ENCODE measurements at places on chromosomes 2 and 18.

GRCh38 chr2:20667531-20668401 is 822 bp downstream of the GDF7 start:
- no peak for ATAC-seq

DNA sequence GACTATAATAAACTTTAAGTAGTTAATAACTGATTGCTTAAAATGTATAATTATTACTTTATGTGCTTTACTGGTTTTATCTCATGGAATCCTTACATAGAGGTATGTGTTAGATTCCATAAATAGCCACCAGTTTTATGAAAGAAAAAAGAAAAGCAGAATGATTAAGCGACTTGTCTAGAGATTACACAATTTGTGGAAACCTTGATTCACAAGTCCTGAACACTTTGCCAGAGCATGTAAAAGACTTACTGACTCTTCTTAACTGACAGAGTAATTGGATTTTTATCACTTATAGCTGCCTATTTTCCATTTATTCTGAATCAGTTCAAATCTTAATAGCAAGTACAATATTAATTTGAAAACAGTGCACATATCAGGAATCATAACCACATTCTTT is 448.7 kb upstream of the NETO1 start:
- no peak for ATAC-seq

- ATAC-seq = no peak
These were observed 207.5 kb upstream of the FBXO11 start for GRCh38 chr2:48113767-48114166.

DNA sequence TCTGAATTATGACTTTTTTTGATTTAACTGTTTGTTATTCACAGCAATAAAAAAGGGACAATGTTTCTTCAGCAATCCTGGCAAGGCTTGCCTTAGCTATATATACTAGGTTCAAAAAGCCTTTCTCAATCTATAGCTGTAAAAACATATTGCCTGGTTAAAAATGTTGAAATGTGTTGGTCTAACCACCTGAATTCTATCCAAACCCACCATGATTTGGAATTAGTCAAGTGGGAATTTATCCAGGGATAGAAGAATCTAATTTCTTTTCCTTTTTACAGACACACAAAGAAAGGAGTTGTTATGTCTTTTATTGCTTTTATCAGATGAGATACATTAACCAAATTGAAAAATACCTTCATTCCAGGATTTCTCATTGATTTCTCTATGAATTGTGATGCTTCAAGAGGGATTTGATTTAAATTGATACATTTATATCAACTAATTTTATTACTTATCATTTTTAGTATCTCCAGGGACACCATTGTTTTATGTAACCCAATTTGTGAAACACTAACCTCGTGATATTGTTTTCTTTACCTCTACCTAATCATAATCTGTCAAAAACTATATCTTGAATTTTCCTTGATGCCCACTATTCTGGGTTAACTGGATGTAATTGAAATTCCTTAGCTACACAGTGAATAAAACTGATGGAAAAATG is 88.1 kb downstream of the LRP1B start:
- no peak for ATAC-seq

- ATAC-seq = no peak
These were observed 305.7 kb upstream of the PKDCC start for GRCh38 chr2:41741951-41742595.

- no peak for ATAC-seq
These were observed 397.1 kb downstream of the TSN start for GRCh38 chr2:122152571-122152970.

GRCh38 chr2:238985041-238985729 is 137.3 kb downstream of the TWIST2 start:
- no peak for ATAC-seq

GRCh38 chr18:76938619-76939018 is 116.3 kb downstream of the ZNF236 start:
- ATAC-seq = no peak

- peak; percentile 13 for ATAC-seq
These were observed 208.1 kb downstream of the VAPA start for GRCh38 chr18:10121786-10122515.

DNA sequence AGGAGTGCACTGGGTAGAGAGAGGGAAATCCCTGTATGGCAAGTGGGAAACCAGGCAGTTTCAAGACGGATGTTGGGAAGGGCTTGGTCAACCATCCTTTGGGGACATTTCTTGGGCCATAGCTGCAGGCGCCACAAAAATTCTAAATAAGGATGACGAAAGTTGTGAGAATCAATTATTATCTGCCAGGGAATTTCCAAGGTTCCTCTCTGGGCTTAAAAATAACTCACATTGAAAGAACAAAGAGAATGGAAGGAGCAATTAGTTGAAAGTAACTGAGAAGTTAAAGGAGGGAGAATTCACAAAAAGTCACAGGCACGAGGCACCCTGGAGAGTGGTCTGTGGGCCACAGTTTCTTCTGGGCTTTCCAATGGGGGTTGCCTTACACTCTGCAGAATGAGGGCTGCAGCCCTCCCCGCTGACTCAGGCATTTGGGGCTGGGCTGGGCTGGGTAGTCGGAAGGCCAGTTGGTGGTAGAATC is 195.7 kb downstream of the SMAD7 start:
- ATAC-seq = no peak

DNA sequence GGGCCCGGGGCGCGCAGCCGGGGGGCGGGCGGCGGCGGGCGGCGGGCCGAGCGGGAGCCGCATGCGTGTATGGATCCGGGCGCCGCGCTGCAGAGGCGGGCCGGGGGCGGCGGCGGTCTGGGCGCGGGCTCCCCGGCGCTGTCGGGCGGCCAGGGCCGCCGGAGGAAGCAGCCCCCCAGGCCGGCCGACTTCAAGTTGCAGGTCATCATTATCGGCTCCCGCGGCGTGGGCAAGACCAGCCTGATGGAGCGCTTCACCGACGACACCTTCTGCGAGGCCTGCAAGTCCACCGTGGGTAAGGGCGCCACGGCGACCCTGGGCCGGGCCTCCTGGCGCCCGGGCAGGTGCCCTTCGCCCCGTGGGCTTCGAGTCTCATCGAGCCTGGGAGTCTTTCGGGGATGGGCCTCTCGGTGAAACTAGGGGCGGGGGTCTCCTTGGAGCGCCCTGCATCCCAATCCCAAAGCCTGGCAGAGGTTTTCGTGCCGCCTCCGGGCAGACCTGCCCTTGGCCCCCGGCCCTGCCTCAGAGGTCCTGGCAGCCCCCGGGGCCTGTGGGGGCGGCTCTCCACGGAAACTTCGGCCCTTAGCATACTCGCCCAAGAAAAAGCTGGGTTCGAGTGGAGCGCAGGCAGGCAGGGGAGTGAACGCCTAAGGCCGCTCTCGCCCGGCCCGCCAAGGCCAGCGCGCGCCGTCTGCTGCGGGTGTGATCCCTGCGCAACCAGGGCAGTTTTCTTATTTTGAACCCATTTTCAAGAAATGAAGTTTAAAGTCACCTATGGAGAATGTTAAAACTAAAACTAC is 622 bp downstream of the RAB12 start:
- ATAC-seq = peak; percentile 29

Measured in gastroesophageal sphincter (tissue), 4 donors.